ENCODE measurements at places on chromosomes 16 and 17.

GRCh38 chr17:79246225-79247190 is 171.9 kb downstream of the ENGASE start:
- DNase-seq, result no peak

DNA sequence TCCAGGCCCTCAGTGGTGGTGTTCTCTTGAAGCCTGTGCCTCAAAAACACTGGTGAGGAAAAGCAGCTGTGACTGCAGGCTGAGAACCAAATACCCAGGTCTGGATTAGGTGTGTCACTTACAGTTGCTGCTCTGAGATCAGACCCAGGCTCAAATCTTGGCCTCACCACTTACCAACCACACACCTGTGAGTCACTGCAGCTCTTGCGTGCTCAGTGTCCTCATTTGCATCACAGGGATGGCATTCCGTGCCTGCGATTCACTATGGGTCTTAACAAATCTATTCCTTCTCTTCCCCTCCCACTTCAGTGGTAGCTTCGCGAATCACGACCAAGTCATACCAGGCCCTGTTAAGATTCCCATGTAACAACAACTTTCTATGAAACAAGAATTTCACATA is 233.4 kb upstream of the HSBP1 start:
- DNase-seq, result no peak

GRCh38 chr17:4444782-4445473 is 11.2 kb downstream of the SPNS3 start:
- peak; percentile 91 for DNase-seq

DNA sequence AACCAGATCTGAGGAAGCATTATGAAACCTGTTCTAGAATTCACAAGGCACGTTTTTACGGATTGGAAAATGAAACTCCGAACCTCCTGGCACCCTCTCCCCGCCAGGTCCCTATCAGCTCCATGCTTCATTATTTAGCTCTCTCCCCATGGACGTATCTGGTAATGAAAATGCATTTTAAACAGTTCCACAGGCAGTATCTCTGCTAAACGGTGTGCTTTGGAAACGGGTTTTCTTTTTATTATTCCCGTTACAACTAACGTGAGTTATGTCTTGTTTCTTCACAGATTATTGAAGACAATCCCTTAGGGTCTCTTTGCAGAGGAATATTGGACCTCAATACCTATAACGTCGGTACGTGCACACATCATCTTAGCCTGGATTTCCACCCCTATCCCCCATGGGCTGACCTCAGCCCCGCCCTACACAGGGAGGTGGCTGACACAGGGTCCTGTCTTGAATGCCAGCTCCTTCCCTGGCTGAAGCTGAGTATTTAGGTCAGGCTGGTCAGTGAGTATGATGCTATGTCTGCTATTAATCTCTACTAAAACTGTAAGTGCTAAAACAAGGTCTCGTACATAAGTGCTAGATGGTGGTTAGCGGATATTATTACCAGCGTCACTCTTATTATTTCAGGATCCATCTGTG is 82.9 kb downstream of the SDR42E1 start:
- DNase-seq, result no peak

DNA sequence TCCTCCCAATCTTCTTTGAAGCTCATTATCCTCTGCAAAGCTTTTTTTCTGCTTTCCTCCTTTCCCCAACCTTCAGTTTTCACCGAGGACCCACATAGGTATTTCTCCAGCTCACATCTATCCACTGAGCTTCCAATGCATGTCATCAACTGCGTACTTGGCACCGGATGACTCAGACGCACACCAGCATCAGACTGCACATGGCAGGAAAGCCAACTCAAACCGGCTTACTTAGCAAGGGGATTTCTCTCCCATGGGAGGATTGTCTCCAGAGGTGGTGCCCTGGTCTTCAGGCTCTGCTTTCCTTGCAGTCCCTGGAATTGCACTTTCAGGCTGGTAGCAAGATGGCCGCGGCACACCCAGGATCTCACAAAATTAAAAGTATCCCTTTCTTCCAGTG is 1.7 kb upstream of the AKTIP start:
- DNase-seq, result no peak

- DNase-seq, result no peak
These were observed 12.8 kb downstream of the PDK2 start for GRCh38 chr17:50107790-50108414.

- no peak for DNase-seq
These were observed 101.4 kb downstream of the BANP start for GRCh38 chr16:88052661-88053060.

DNA sequence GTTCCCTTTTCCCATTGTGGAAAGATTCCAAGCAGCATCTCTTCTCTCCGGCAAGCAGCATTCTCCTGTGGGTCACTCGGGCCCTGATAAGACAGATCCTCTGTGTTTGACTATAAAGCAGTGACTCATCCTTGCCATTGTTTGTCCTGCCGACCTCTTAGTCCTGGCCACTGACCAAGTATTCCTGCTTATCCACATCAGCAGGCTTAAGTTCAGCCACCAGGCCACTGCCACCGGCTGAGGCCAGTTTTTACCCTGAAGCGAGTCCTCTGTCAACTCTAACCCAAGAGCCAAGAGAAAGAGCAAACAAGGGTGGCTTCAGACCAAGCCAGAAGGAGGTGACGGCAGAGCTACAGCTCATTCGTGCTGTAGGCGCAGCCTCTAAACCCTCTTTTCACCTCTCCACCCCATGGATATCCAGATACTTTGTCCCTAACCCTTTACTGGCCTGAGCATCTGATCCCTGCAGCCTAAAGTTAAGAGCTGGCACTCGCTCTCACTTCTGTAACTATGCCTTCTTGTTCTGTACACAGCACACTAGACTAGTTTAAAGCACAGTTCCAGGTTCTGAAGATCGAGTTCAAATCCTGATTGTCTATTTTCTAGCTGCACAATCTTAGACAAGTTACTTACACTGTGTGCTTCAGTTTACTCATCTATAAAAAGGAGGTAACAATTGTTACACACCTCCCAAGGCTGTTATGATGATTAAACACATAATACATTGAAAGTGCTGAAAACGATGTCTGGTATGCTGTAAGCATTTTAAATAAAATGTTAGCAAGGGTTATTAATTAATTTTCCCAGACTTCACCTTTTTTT is 31.0 kb downstream of the SOX9 start:
- peak; percentile 84 for DNase-seq

DNA sequence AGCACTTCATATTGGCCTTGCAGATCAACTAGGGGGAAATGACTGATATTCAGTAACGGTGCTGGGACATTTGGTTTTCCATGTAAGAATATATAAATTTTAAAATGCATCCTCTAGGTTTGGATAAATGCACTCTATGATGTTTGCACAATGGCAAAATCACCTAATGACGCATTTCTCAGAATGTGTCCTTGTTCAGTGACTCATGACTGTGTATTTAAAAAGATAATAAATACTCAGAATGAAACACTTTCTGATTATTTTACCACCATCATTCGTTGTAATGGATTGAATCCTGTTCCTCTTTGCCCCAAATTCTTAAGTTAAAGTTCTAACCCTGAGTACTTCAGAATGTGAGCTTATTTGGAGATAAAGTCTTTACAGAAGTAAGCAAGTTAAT is 17.2 kb upstream of the ADGRG1 start:
- DNase-seq, result no peak

DNA sequence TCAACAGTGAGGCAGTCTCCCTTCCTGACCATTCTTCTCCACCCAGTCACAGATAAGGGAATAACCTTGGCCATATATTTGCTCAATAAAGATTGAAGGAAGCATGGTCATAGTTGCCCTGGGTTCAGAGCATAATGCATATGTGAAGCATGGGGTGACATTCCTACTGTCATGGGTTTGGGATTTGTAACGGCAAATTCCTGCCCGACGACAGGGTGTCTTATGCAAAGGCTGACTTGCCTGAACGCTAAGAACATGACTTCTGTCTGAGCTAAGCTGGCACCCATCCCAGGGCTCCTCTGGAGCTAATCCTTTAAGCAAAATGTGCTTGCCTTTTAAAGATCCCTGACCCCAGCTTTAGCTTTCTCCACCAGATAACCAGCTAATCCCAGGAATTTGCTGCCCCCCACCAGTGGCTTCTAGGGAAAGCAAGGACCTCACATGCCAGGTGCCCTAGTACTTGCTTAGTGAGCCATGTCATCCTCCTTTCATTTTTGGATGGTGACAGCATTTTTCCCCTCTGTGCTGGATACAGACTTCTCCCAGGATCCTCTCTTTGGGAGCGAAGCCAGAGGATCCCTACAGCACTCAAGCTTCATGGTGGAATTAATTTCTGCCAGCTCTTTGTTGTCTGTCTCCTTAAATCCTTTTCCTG is 11.7 kb downstream of the SLC7A6OS start:
- peak; percentile 29 for DNase-seq

DNA sequence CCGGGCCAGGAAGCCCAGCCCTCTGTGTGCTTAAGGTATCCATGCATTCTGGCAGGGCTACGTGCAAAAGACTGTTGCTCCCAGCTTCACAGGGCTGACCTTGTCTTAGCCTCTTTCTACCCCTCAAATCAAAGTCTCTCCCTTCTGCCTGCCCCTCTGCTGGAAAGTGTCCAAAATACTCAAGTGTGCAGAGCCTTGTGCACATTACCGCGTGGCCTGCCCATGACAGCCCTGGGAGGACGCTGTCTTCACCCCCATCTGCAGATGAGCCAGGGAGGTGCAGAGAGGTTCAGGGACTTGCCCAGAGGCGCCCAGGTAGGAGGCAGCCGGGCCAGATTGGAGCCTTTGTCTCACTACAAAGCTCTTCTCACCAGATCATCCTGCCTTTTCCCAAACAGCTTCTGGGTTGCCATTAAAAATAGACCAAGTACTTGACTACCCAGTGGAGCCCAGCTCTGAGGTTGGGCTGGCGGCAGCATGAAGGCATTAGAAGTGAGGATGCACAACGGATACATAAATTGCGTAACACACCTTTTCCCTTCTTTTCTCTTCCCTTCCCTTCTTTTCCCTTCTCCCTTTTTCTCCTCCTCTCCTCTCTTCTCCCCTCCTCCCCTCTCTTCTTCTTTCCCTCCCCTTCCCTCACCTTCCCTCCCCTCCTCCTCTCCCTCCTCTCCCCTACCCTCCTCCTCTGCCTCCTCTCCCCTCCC is 3.5 kb downstream of the CACNG4 start:
- DNase-seq, result no peak

- DNase-seq, result no peak
These were observed 89.7 kb downstream of the MGAT5B start for GRCh38 chr17:76957678-76958464.

DNA sequence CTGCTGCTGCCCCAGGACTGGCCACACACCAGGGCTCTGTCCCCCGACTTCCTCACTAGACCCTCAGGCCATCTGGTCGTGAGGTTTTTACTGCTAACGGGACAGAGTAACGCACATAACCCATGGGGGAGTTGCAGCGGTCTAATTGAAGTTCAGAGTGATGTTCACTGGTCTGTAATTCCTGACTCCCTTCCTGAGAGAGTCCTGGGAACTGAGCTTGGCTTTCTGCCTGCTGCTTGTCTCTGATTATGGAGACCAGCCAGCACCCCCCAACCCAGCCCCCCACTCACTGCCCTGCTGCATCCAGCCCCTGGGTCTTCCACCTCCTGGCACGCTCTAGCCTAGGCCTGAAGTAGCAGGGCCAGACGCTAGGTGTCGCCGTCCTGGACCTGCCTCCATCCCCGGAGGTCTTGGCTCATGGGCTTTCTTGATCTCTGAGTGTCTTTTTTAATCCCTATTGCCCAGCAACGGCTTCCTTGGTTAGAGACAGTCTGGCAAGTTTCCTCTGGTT is 192.9 kb downstream of the CCDC182 start:
- no peak for DNase-seq

- peak; percentile 51 for DNase-seq
These were observed 22.2 kb upstream of the PEMT start for GRCh38 chr17:17613708-17614114.

- DNase-seq, result no peak
These were observed 39.2 kb upstream of the MAF start for GRCh38 chr16:79639576-79640311.

GRCh38 chr17:34556931-34557330 is 22.5 kb upstream of the TMEM132E start:
- no peak for DNase-seq

- no peak for DNase-seq
These were observed 14.4 kb upstream of the CDIPT start for GRCh38 chr16:29877266-29877961.

DNA sequence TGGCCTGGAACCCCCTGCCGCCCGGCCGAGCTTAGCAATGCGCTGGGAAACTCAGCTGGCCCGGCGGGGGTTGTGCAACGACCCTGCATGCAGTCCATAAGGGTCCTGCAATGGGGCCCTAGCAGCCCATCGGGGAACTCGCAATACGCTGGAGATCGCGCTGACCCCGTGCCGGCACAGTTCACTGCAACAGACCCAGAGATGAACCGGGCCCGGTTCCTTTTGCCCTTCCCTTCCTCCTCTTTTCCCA is 375 bp downstream of the SLC25A11 start:
- no peak for DNase-seq

DNA sequence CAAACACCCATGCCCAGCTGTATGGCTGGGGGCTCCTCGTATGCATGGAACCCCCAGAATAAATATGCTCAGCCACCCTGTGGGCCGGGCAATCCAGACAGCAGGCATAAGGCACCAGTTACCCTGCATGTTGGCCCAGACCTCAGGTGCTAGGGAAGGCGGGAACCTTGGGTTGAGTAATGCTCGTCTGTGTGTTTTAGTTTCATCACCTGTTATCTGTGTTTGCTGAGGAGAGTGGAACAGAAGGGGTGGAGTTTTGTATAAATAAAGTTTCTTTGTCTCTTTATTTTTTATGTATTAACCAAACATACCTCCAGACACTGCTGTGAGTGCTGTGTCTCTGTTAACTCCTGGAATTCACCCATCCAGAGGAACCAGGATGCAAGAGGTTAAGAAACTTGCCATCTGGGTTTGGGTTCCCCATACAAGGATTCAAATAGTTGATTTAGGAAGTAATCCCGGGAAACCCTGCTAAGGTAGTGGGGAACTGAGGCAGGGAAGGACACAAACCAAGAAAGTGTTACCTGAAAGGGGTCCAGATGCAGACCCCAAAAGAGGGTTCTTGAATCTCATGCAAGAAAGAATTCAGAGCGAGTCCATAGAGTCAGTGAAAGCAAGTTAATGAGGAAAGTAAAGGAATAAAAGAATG is 37.4 kb upstream of the IL21R start:
- DNase-seq, result peak; percentile 78
